Left kidney (tissue), 8 donors: ENCODE measurements at places on chromosomes 2 and 18. TPM values are rescaled to one million over a fixed set of nuclear protein-coding genes. Genes with fewer than 3 reads are reported as not detected.

- no peak for DNase-seq
Observed at GRCh38 chr2:222993920-222994650, 57.9 kb upstream of the KCNE4 start.

- DNase-seq = no peak
Observed at GRCh38 chr2:204170411-204170810, 233.8 kb downstream of the ICOS start.

RAMP1 gene
- polyA plus RNA-seq = 2.5 TPM

DNA sequence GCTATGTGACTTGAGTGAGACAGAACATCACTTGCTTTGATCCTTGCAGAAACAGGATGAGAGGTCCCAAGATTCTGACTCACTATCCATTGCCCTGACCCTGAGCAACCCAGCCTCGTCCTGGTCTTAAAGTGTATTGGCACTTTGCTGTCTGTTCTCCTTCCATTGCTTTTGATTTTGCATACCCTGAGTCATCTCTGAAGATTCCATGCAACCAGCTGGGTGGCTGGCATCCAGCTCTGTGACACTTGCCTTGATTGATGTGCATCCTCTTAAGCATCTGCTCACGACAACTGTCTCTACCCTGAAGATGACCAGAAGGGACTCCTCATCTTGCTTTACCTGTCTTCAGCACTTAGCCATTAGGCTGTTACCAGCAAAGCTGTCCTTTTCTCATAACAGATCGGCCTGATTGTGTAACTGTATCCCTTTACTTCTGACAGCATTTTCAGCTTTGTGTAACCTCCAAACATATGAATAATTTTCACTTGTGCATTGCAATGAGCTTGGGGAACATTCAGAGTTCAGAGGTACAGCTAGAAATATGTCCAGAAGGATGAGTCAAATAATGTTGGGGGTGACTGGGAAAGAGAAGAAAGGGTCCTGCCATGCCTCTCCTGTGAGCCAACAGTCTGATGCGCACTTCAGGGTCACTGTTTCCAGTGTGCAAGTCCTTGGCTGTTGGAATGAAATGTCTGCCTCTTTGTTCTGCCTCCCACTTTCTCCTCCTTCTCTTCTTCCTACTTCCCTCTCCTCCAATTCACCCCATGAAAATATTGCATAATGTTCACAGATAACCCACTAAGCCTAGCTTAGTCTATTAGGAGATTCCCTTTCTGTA, 249.7 kb upstream of the OSR1 start:
- no peak for DNase-seq

DNA sequence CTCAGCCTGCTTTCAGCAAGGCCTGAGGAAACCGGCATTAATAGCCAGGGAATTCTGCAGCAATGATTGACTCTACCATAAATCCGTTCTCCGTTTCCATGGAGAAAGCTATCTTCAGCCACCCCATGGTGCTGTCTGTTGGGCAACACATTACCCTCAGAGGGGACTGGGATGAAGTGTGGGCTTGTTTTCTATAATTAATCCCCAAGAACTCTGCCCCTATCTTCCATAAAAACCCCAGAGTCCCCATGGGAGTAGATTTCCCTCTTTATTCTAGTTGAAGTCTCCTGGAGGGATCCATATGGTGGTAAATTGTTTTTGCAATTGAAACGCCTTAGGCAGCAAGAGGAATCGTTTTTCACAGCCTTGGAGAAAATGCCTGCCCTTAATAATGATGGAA, 9.2 kb downstream of the G6PC2 start:
- DNase-seq = no peak

CYP27C1 gene
- 13.8 TPM for polyA plus RNA-seq

DNA sequence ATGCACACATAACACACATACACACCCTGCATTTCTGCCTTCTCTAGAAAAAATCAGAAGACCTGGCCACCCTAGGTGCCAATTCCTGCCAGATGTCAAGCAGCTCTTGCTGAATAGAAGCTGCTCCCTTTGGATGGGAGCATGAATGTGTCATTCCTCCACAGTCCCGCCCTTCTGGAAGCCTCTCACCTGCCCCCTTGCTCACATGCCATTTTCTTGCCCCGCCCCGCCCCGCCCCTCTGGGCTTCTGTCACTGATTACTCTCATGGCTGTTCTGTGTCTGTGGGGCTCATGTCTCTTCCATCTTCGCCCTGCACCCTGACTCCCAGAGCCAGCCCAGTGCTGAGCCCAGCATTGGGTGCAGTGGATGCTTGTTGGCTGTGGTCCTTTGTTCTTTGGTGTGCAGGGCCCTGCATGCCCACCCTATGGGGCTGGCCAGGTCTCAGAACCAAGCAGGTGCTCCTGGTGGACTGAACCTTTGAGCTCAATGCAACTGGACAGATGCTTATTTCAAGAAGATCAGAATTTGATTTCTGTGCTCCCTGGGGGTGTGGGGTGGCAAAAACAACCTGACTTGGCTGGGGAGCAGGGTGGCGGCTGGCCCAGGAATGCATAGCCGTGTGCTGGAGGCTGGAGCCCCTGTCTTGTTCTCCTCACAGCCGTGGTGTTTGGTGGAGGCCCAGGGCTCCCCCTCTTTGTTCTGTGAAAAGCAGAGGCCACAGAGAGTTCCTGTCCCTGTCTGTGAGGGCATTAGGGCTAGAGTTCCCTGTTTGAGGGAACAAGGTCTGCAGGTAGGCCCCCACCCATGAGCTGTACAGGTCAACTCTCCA, 140.6 kb upstream of the GLI2 start:
- DNase-seq = no peak
